IPS DF 6.9 (cell line): ENCODE measurements at places on chromosomes 1 and 21.

DNA sequence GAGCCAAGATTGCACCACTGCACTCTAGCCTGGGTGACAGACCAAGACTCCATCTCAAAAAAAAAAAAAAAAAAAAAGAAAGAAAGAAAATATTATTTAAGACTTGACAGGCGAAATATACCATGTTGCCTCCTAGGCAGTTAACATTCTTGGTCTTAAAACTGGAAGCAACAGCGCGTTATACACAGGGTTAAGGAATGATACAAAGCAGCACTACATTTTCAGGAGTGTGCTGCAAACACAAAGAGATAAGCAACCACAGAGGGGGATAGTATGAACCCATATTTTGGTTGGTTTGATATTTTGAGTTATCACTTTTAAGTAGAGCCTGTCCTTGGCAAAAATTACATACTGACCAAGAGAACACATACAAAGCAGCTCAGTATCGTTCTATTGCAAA is 25.1 kb downstream of the USP24 start:
- DNase-seq, result no peak

DNA sequence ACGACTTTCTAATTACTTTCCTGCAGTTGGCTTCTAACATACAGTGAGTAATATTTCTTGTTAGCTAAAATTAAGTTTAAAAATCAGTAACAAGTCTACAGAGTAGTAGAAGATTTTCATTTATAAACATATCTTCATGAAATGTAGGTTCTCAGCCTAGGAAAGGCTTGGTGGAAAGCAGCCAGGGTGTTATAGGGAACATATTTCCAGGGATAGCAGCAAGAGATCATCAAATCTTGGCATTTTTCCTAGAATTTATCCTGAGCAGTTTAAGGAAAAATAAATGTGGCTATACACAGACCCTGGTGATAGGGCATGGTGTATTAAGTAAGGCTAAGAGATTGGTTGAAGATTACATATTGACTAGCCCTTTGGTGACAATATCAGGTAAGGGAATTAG is 203.5 kb upstream of the NEGR1 start:
- no peak for DNase-seq

DNA sequence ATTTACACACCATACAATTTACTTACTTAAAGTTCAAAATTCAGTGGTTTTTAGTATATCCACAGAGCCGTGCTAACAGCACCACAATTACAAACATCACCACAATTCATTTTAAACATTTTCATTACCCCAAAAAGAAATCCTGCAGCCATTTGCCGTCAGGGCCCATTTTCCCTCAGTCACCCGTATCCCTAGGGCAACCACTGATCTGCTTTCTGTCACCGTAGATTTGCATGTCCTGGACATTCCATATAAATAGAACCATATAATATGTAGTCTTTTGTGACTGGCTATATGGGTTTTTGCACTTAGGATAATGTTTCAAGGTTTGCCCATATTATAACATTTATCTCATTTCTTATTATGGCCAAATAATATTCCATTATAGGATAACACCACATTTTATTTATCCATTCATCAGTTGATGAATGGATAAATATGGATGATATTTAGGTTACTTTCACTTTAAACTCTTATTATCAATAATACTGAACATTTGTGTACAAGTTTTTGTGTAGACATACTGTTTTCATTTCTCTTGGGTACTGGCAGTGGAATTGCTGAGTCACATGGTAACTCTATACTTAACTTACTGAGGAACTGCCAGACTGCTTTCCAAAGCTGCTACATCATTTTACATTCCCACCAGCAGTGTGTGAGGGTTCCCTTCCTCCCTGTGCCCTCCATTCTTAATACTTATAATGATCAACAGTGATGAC is 68.9 kb downstream of the ST3GAL3 start:
- no peak for DNase-seq

DNA sequence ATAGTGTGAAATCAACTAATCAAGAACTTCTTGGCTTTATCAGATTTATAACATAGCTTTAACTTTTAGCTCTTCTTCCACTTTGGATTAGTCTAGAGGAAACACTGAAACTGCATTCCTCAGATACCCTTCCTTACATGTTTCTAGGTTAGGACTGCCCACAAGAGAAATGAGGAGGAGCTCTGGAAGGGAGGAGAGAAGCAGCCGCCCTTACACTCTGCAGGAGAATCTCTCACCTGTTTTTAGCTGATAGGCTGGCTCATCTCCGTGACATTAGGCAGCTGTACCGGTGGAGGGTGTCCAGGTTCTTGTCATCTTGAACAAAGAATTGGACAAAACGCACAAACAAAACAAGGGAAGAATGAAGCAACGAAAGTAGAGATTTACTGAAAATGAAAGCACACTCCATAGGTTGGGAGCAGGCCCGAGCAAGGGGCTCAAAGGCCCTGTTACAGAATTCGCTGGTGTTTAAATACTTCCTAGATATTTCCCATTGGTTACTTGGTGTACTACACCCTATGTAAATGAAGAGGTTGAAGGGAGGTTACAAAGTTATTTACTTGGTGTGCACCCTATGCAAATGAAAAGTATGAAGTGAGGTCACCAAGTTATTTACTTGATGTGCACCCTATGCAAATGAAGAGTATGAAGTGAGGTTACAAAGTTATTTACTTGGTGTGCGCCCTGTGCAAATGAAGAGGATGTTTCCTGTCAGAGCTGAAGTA is 524.9 kb upstream of the CHRM3 start:
- DNase-seq, result no peak

GRCh38 chr1:218330043-218330623 is 15.0 kb upstream of the TGFB2 start:
- DNase-seq, result no peak
